ENCODE measurements at places on chromosomes 2 and 18.

DNA sequence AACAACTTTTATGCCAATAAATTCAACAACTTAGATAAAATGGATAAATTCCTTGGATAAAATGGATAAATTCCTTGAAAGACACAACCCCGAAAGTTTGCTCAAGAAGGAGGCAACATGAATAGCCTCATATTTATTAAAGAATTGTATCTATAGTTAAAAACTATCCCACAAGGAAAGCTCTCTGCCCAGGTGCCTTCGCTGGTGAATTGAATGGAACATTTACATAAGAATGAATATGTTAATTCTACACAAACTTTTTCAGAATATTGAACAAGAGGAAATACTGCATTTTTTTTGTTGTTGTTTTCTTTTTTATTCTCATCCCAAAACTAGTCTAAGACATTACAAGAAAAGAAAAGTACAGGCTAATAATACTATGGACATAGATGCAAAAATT, 805.3 kb upstream of the RAB6C start:
- DNase-seq: no peak

- no peak for DNase-seq
Measured at GRCh38 chr18:60784161-60784560, 411.6 kb upstream of the MC4R start.

DNA sequence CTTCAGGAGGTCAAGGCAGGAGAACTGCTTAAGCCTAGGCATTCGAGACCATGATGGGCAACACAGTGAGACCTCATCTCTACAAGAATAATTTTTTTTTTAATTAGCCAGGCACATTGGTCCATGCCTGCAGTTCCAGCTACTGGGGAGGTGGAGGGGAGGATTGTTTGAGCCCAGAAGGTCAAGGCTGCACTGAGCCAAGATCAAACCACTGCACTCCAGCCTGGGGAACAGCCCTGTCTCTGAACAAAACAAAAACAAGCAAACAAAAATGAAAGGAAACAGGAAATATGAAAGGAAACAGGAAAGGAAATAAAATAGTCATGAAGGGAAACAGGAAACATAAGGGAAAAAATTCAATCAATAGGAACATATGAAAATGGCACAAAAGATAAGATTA, 64.7 kb upstream of the TMEM247 start:
- DNase-seq: no peak

- DNase-seq: no peak
Measured at GRCh38 chr2:55108456-55109160, 58.4 kb upstream of the RTN4 start.

DNA sequence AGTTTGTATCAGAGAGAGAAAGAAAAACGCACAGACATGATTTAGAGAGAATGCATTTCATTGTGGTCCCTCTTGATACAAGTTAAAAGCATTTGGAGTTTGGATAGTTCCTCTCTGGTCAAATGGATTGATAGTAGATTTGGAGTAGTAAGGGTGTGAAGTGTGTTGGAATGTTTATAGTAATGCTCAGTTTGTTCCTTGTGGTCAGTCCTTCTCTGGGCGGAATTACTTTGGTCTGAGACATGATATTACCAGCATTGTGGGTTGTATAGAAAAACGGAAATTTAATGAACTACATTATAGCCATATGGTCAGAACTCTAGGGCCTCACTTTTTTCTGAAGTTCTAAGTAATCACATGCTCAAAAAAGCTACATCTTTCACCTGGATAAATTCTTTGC, 178.9 kb downstream of the AGAP1 start:
- DNase-seq: no peak

GRCh38 chr2:202491514-202491913, 115.4 kb downstream of the BMPR2 start:
- DNase-seq: no peak
